ENCODE measurements at places on chromosomes 7 and 10.

DNA sequence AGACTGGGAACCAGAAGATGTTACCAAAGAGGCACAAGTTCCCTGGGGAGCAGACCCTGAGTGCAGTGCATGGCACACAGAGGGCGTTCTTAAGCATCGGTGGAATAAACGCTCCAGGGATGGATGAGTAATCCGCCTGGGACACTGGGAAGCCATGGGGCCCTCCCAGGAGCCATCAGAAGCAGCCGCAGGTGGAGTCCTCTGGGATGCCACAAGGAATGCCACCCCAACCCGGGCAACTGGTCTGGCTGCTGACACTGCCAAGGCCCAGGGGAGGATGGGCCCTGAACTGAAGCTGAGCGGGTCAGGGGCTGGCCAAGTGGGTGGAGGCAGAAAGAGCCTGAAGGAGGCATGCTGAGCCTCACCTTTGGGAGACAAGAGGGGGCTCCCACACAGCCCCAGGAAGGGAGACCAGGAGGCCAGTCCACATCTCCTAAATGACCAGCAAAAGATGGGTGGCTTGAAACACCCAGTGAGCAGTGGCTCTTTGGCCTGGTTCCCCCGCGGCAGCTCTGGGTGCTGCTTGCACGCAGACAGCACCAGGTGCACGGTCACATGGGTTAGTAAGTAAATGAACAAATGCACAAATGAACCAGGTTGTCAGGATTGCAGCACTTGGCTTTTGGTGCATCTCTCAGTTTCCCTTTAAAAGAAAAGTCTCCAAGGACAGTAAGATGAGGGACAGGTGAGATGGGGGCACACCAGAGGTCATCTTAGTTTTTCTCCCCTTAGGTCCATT is 141.3 kb upstream of the ZMIZ1 start:
- no peak for DNase-seq

DNA sequence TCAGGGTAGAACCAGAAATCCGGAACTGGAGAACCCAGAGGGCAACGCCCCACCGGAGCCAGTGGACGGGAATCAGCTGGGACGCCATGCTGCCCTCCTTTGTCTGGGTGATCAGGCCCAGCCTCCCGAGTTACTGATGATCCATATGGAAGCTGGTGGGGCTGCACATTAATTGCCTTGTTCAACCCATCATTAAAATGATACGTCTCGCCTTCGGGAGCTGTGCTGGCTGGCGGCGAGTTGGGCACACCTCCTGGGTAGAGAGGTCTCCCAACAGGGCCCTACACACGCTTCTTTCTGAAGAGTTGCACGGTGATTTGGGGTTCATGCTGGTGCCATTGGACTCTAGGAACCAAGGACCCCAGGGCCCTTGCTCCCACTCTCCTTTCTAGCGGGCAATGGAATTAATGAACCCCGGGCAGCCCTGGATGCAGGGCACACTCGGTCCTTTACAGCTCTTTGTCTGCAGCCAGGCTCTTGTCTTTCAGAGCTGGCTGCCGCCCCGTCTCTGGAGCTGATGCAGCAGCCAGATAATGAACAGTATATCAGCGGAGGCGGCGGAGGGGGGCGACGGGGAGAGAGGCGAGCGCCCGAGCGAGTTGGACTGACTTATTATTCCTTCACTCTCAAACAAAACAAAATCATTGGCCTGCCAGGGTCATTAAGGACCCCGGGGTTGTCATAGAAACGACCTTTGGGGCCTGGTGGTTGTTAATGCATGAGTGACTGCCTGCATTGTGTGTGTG is 412.2 kb upstream of the ZMIZ1 start:
- peak; percentile 79 for DNase-seq

- no peak for DNase-seq
Observed at GRCh38 chr10:114142018-114142417, 32.0 kb downstream of the CCDC186 start.

DNA sequence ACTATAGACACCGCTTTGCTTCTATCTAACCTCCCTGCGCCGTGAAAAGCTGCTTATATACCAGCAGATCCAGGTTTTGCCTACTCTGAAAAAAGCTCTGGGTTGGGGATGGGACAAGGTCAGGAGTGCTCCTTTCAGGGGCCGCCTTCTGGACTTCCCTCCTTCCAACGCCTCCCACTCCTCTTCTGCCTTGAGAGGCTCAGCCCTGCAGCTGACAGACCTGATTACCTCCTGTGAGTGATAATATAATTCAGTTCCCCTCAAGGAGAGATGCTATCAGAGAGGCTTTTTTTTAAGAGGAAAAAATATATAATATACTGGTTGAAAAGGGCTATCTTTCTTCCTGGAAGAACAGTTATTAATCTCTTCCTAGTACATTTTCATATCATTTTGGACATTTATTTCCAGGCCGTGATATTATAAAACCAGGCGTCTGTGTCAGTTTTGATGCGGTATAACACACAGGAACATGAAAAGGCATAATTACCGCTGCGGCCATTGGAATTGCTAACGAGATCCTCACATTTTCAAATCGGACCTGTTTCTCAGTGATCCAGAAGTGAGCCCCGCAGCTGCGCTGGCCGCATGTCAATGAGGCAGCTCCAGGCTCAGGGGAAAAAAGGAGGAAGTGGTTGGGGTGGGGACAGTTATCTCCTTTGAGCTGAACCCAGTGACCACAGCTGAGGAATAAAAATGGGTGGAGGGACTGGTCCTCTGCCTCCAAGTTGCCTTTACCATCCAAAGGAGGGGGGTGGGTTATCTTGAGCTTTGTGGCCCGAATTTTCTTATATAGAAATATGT is 457.1 kb downstream of the TYW1 start:
- DNase-seq, result no peak

GRCh38 chr10:17092986-17093803 is 36.4 kb downstream of the CUBN start:
- no peak for DNase-seq

GRCh38 chr7:151013356-151013732 is 10.9 kb downstream of the ATG9B start:
- no peak for DNase-seq

GRCh38 chr7:15073301-15073700 is 170.8 kb upstream of the DGKB start:
- DNase-seq, result no peak

GRCh38 chr7:40711706-40712105 is 576.9 kb downstream of the SUGCT start:
- DNase-seq, result no peak

DNA sequence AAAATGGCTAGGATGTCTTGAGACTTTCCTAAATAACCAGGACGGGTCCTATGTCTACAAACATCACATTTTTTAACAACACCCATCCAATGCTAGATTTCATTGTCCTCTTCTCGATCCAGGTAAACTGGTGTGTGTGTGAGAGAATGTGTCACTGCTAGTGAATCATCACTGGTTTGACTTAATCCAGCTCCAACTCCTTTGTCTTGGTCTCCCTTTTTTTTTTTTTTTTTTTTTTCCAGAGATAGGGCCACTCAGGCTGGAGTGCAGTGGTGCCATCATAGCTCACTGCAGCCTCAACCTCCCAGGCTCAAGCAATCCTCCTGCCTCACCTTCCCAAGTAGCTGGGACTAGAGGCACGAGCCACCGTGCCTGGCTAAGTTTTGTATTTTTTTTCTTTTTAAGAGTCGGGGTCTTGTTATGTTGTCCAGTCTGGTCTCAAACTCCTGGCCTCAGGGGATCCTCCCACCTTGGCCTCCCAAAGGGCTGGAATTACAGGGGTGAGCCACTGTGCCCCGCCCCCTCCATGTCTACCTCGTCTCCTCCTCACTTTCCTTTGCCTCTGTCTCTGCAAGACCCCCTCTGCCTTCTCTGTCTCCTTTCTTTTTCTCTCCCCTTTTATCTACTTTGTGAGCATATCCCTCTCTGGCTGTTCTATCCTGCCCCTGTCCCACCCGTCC is 2.2 kb upstream of the UFSP1 start:
- no peak for DNase-seq

- DNase-seq, result no peak
Observed at GRCh38 chr10:35637462-35637861, 4.6 kb downstream of the FZD8 start.

DNA sequence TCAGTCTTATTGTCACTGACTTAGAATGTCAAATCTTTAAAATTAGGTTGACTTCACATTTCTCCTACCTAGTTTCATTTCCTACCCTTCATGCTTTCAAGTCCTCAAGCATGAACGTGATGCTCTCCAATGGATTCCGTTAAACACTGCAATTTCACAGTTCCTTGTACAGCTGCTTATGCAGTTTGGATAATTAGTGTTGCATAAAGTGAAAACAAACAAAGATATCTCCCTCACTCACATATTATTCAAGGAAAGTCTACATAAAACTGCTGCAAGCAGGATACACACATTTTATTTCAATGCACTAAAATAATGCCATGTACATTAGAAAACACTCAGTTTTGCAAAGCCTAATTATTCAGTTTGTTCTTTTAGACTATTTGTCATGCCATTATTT is 214.0 kb downstream of the CRPPA start:
- no peak for DNase-seq

DNA sequence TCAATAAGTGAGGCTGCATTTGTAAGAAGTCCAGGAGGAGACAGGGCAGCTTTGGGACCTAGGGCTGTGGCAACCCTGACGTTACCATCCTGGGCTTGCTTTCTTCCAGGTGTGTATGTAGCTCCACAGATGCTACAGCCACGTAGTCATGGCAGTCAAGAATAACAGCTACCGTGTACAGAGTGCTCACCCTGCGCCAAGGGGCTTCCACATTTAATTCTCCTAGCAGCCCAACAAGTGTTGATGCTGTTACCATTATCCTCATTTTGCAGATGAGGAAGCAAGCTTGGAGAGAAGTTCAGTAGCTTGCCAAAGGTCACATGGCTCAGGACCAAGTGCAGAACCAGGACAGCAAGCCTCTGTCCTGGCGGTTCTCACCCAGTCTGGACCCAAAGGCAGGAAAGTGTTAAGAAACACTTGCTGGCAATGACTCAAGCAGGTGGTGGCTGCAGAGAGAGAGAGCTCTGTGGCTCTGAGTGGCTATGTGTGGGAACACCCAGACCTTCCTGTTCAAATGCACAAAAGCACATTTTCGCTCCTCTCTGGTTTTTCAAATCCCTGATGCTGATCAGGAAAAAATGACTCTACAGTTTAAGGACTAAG is 89.8 kb downstream of the CREM start:
- DNase-seq, result peak; percentile 78

DNA sequence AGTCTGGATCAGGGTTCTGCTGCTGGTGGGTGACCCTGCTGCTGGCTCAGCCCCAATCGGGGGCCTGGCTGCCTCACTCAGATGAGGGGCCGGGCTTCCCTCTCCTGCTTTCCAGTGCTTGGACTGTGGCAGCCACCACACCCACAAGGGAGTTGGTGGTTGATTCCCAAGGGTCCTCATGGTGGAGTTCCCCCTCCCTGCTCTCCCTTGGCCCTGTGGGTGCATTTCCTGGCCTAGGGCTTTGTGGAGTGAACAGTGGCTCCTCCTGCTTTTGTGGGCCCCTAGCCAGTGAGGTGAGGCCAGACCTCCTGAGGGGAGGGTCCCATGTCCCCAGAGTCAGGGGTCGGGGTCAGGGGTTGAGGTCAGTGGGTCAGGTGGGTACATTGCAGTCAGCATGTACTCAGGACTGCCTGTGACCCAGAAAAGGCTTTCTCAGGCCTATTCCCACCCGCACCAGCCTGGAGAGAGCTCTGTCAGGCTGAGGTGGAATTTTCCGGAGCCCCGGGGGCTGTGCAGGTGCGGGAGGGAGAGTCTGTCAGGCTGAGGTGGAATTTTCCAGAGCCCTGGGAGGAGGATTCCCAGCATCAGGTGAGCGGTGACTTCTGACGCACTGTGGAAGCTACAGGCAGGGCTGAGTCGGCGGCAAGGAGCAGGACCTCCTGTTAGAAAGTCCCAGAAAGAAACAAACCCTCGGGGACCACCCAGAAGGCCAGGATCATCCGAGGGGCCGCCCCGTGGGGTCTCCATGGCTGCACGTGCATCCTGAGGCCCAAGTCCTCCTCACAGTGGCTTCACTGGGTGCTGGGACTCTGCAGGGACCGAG is 94.4 kb upstream of the INSIG1 start:
- DNase-seq, result peak; percentile 59

DNA sequence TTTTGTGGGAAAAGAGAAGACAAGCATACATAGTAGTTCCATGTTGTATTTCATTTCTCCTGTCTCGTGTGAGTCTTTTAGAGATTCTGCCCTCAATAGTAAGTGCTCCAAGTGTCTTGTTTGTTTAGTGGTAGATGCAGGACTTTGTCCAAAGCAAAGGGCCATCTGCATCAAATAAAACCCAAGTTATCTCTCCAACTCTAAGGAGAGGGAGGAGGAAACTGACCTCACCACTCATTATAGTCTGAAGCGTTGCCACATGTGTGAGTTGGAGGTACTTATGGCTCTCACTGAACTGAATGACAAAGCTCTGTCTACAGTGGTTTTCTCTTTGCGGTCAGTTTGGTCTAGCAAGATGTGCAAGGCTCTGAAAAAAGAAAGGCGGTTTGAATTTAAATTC is 272.6 kb downstream of the DOCK4 start:
- no peak for DNase-seq

- peak; percentile 69 for DNase-seq
Observed at GRCh38 chr7:27169658-27170425, 4.3 kb downstream of the HOXA10 start.

GRCh38 chr10:33015761-33016547 is 57.9 kb upstream of the ITGB1 start:
- no peak for DNase-seq

DNA sequence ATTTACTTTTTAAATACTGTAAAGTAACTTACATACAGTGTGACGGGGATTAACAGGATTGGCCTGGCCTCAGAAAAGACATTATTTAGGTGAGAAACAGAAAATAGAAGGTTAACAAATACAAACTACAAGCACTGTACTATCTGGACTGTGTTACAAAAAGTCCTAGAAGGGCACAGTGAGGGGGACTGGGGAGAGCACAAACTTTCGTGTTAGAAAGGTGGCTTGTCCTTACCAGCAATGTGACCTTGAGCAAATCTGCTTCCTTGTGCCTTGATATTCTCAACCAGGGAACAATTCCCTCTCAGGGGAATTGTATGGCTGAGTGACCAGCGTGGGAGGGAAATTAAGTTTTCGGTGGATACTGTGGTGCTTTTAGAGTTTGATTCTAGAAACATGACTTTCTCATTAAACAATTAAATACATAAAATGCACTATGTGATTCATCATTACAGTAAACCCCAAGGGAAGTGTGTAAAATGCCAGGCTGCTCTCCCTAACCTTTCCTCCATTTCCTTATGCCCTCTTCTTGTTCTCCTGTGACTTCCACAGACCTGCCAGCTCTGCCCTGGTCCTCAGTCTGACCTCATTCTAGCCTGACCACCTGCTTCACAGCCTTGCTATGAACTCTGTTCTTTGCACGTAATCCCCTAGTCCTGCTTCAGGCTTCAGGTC is 57.7 kb downstream of the OSBPL3 start:
- no peak for DNase-seq

- DNase-seq, result no peak
Observed at GRCh38 chr7:47149971-47150370, 431.9 kb downstream of the TNS3 start.
